Retinal pigment epithelial cell (primary cell): ENCODE measurements at places on chromosomes 2 and 18.

DNA sequence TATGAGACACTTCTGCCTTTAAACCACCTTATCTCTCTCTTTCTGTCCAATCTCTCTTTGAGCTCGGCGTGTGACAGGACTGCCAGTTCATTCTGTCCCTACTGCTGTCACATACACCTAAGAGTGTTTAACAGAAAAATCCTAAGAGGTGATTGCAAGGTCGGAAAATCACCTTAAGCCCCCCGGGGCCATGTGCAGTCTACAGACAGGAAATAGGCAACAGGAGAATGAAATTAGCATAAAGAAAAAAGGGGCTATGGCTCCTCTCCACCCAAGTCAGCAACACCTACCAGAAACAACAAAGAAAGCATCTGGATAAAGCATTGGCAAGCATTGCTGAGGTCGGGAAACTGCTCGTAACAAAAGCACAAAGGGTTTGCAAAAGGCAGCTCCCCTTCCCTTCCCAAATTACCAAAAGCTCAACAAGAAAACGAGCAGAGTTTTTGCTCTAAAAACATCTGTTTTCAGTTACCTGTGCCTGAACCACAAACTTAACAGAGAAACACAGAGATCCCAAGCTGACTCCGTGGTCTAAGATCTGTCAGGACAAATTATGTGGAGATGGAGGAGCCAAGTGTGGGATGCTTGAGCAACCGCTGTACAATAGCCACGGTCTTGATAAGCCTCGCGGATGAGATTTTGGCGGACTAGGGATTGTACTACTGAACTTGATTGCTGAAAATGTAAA lies 30.4 kb downstream of the ANKRD44 start:
- DNase-seq = no peak

DNA sequence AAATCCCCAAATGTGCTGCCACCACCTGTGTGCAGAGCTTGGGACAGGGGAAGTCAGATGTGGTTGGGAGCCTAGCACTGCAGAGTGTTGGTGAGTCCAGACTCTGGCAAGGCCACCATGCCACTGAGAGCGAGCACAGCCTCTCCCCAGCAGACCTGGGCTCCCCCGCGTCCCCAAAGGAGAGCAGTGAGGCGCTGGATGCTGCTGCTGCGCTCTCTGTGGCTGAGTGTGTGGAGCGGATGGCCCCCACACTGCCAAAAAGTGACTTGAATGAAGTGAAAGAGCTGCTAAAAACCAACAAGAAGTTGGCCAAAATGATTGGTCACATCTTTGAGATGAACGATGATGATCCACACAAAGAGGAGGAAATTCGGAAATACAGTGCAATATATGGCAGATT lies 10.7 kb downstream of the NAB1 start:
- DNase-seq = no peak

DNA sequence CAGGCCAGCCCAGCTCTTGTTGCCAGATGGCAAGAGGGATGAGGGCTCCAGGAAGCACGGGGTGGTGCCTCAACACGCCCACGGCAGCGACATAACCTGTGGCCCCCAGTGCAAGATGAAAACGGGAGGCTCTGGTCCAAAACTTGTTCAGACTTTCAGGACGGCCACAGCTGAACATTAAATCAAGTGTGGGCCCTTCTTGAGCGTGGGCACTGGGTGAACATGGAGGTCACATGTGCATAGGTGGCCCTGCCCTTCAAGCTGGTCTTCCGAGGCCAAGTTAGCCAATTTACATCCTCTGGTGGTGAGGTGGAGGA lies 77.5 kb downstream of the NDUFA10 start:
- DNase-seq = no peak

- DNase-seq = peak; percentile 20
These were observed 120.8 kb downstream of the GLI2 start for GRCh38 chr2:120856421-120856862.

- DNase-seq = no peak
These were observed 58.8 kb downstream of the BOD1L2 start for GRCh38 chr18:57205641-57206040.

DNA sequence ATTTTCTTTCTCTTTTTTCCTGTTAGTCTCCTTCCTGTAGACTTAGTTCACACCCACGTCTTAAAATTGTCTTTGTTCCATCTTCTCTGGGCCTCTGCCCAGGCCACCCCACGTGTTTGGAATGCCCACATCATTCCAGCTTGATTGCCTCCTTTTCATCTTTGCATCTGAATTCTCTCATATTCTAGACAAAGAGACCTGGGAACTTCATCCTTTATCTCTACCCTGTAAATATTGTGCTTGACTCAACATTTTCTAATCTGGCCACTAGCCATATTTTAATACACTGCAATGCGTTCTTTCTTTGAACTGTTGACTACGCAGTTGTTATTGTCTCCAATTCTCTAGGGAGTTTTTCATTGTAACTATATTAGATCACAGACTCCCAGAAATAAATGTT lies 187.5 kb upstream of the NRXN1 start:
- no peak for DNase-seq

- DNase-seq = no peak
These were observed 16.0 kb upstream of the MARCHF4 start for GRCh38 chr2:216388046-216388884.

- no peak for DNase-seq
These were observed 173.6 kb downstream of the BCL2 start for GRCh38 chr18:63145851-63146555.

GRCh38 chr2:168550670-168551069 lies 94.6 kb downstream of the CERS6 start:
- no peak for DNase-seq

DNA sequence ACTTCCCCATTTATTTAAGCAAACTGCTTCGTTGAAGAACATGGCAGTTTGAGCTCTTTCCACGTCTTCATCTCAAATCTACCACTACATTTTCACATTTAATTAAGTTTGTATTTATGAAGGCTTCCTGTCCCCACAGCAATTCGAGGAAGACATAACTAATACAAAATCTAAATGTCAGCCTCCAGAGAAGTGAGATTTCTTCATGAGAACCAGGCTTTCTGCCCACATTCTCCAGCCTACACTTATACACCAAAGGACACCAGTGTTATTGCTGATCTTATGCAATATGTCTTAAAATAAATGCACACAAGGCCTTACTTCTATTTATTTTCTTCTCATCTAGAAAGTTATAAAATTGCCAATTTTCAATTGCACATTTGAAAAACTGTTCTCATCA lies 1209.3 kb upstream of the FAM98A start:
- no peak for DNase-seq

- DNase-seq = no peak
These were observed 10.1 kb upstream of the LRPPRC start for GRCh38 chr2:44005846-44006245.

DNA sequence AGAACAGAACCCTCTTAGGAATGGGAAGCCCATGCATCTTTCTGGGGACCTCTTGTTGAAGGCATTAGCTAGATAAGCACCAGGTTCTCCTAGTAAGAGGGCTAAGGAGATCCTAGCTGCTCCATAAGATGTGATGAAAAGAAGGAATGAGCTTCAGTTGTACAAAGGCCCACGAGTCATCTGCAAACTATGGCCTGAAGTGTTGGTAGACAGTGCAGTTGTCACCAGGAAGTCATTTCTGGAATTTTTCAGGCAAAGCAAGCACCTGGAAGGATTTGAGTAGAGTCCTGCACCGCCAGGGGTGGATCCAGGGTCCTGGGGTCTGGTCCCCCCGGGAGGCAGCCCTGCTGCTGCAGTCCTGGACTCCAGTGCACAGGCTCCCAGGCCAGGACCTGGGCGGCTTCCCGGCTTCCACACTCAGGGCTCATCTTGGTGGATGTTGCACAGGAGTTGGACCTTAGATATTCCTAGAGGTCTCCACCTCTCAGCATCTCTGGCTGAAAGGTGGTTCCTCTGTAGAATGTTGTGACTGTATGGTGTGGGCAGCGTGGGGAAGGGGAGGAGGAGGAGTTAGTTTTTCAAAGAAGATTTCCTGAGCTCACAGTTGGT lies 85.3 kb downstream of the LDLRAD4 start:
- DNase-seq = no peak

GRCh38 chr2:6342273-6342920 lies 523.3 kb downstream of the CMPK2 start:
- no peak for DNase-seq

DNA sequence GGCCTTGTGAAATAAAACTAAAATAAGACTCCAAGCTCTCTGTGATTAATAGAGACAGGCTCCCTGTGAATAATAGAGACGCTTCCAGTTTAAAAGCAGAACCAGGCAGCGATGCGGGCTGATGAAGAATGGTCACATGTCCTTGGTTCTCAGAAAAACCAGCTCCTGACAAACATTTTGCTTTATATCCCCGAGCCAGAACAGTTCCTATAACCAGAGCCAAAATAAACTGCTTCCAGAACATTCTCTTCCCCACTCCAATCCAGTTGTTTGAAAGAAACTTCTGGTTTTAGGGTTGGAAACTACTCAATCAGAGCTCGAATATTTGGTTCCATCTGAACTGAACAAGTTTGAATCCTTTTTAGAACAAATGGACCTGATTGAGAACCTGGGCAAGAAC lies 213.7 kb downstream of the TSN start:
- DNase-seq = no peak

DNA sequence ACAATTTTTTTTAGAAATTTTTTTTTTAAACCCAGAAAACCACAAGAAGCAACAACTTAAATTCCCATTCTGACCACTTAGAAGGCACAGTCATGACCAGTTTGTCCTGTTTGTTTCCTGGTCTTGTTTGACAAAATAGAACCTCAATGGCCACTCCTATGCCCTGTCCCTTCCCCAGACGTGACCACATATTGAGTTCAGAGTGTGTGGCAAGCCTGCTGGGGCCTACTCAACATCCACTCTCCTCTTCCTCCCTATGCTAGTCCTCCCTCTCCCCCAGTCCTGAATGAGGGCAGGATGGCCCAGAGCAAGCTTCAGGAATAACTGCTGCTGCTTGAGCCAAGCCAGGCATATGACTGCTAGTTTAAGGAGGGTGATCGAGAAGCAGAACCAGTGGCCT lies 89.6 kb downstream of the PRELID3A start:
- DNase-seq = no peak

DNA sequence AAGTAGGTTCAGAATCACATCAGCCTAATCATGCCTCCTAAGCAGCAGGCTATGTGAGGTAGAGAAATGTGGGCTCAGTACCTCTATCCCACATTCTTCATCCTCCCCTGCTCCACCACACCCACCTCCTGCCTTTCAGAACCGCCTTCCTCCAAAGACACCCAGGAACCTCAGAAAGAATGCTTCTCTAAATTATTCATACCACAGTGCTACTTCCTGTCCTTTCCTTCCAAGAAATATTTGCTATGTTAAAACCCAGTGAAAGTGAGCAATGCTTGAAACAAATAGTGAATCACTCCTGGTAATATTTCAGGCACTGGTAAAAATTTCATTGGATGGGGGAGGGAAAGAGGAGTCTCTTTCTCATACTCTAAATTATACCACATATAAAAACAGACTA lies 24.0 kb upstream of the CREB1 start:
- DNase-seq = no peak

GRCh38 chr2:160931531-160931930 lies 228.7 kb upstream of the TANK start:
- no peak for DNase-seq

GRCh38 chr2:151729837-151730236 lies 4.4 kb downstream of the NEB start:
- DNase-seq = no peak

GRCh38 chr2:108941161-108941665 lies 47.8 kb downstream of the EDAR start:
- DNase-seq = no peak

GRCh38 chr2:191800874-191801273 lies 46.0 kb downstream of the CAVIN2 start:
- DNase-seq = no peak

DNA sequence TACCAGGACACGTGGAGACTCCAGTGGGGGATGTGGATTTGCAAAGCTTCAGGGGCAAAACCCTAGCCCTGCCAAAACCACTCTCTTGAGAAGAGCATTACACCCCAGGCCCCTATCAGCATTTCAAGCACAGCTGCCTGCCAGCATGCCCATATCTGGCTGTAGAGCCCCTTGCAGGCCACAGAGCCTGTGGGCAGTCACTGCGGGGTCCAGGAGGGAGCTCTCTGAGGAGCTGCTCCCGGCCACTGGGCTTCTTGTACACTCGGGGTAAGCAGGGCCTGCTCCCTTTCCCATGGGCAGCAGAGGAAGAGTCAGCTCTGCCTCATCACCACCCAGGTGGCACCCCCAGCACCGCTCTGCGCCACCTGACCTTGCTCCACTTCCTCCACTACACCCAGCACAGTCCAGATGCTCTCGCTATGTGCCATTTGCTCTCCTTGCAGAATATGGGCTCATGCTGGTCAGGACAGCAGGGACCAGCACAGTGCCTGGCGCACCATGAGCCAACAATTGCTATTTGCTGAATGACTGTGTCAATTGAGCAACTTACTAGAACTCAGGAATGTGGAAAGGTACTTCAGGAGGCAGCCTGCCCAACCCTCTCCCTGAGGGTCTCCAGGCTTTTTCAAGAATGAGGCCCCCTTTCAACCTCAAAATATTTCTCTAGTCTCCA lies 7.4 kb downstream of the CHST10 start:
- DNase-seq = no peak

- no peak for DNase-seq
These were observed 35.2 kb downstream of the CNGA3 start for GRCh38 chr2:98381494-98381893.

- no peak for DNase-seq
These were observed 32.3 kb downstream of the KLHL29 start for GRCh38 chr2:23417310-23417709.

DNA sequence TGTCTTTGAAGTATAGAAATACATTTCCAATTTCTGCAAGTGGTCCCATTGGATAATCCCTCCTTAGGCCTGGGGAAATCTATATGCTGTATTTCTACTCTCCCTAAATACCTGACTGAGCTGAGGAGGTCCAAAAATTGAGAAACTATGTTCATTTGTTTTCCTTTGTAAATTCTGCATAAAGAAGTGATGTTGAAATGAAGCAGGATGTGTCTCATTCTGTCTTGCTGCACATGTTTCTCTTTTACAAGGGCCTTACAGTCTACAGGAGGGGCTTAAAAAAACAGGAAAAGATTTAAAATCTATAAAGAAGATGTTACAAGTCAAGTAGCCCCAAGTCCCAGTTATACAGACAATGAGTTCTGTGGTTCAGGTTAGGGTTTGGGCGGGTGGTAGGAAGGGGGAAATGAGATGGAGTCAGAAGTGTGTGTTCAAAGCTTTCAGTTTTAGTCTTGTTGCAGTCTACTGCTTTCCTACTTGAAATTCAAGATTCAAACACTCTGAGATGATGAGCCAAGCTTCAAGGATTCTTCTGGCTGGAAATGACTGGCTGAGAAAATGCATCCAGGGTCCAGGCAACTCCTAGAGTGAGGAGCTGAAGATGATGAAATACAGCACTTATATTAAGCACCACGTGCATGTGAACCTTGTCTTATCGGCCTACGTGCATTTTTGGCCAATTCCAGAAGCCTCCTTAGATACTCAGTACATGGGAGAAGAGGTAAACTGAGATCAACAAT lies 146.3 kb upstream of the CELF4 start:
- DNase-seq = no peak

DNA sequence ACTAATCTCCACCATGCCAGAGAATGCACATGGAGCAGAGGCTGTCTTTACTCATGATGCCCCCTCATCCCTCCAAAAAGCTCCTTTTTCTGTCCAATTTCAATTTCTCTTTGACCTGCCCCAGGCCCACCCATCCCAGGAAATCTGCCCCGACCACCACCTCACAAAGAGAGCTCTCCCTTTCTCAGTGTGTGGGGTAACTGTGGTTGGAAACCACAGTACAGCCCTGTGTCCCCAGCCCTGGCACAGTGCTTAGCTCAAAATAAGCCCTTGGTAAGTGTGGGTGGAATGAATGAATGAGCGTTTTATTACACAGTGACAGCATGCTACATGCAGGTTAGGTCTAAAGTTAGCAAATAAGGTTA lies 43.7 kb upstream of the CAB39 start:
- DNase-seq = no peak
